ENCODE measurements at places on chromosomes 1 and 21. TPM values are rescaled to one million over a fixed set of nuclear protein-coding genes. Genes with fewer than 3 reads are reported as not detected.

HSD11B1 gene
- 0.23 TPM for polyA plus RNA-seq

FAM78B gene
- 0.34 TPM for polyA plus RNA-seq

ZYG11B gene
- polyA plus RNA-seq, result 5.8 TPM

HIVEP3 gene
- polyA plus RNA-seq, result 6.2 TPM

CROCC gene
- 39.1 TPM for polyA plus RNA-seq

PADI4 gene
- not detected for polyA plus RNA-seq

PLA2G2F gene
- polyA plus RNA-seq, result not detected

MRPS6 gene
- 26.8 TPM for polyA plus RNA-seq

ZNF683 gene
- polyA plus RNA-seq, result not detected

CR1 gene
- polyA plus RNA-seq, result not detected

C2CD4D gene
- polyA plus RNA-seq, result not detected

TSPAN1 gene
- polyA plus RNA-seq, result 12.2 TPM

TEX38 gene
- 0.24 TPM for polyA plus RNA-seq

CFH gene
- polyA plus RNA-seq, result 4.9 TPM

LAMB3 gene
- polyA plus RNA-seq, result 14.1 TPM

CTSE gene
- not detected for polyA plus RNA-seq

HOOK1 gene
- polyA plus RNA-seq, result 0.35 TPM

COL8A2 gene
- polyA plus RNA-seq, result 2.6 TPM

ZNF593OS gene
- not detected for polyA plus RNA-seq

PM20D1 gene
- not detected for polyA plus RNA-seq

CD1E gene
- polyA plus RNA-seq, result not detected

TTC13 gene
- polyA plus RNA-seq, result 8.4 TPM

AADACL3 gene
- not detected for polyA plus RNA-seq

IRF6 gene
- polyA plus RNA-seq, result 1.6 TPM

IL24 gene
- polyA plus RNA-seq, result not detected

HP1BP3 gene
- polyA plus RNA-seq, result 205 TPM
